CD8-positive, alpha-beta memory T cell (primary cell): ENCODE measurements at places on chromosomes 2 and 18.

DNA sequence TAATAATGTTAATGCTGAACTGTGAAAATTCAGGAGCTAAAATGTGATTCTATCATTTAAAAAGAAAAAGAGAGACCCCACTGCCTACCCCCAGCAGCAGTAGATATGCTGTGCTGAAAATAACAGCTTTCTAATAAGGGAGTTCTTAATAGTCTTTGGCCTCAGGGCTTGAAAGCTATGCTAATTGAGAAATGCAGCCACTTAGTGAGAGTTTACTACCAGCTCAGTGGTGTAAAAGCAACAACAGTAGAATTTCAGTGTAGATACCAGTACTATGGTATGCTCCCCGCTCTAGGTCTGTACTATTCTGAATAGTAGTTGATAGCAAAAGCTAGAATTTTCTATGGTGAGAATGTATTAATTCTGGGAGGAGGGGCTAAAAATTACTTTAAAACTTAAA is 303.1 kb upstream of the VWC2L start:
- no peak for DNase-seq

DNA sequence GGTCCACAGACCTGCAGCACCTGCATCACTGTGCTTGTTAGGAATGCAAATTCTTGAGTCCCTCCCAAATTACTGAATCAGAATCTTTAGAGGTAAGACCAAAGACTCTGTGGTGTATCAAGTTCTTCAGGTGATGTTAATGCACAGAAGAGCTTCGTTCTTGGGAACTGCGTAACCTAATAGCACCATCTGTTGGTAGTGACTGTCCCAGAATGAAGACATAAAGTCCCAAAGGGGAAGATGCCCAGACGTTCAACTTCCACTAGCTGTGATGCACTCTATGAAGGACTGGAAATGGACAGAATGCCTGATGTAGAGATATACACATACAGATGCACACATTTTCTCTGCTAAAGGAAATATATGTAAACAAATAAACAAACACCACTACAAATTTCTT is 576.0 kb downstream of the LRP1B start:
- DNase-seq = no peak

- no peak for DNase-seq
These were observed 265.9 kb downstream of the TFCP2L1 start for GRCh38 chr2:121019071-121019470.

GRCh38 chr18:34131006-34131405 is 93.7 kb downstream of the NOL4 start:
- DNase-seq = no peak

DNA sequence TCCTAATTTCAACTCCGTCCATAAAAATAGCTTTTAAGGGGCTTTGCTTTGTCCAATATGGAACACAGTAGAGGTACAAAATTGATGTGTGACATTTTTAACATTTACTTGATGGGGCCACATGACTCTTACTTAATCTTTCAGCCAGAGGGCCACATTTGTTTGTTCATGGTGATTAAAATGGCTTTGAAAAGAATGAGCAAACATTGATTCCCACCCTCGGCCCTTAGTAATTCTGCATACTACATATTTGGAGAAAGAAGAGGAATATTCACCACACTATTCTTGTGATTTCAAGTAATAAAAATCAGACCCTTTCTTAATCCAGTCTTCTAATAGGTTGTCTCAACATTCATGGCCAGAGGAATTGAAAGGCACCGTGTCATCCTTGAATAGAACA is 17.5 kb downstream of the ARPC2 start:
- DNase-seq = no peak

- DNase-seq = no peak
These were observed 109.2 kb upstream of the GPC1 start for GRCh38 chr2:240326246-240326645.

GRCh38 chr2:31384351-31384750 is 30.2 kb downstream of the XDH start:
- no peak for DNase-seq

DNA sequence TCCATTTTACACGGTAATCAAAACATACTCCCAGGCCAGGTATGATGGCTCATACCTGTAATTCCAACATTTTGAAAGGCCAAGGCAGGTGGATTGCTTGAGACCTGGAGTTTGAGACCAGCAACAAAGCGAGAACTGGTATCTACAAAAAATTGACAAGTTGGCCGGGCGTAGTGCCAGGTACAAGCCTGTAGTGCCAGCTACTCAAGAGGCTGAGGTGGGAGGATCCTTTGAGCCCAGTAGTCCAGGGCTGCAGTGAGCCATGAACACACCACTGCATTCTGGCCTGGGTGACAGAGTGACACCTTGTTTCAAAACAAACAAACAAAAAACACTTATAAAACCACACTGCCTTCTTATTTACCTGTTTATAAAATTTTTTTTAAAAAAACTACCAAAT is 80.8 kb downstream of the GAREM1 start:
- DNase-seq = no peak

GRCh38 chr2:183259921-183260320 is 135.7 kb downstream of the NUP35 start:
- no peak for DNase-seq

DNA sequence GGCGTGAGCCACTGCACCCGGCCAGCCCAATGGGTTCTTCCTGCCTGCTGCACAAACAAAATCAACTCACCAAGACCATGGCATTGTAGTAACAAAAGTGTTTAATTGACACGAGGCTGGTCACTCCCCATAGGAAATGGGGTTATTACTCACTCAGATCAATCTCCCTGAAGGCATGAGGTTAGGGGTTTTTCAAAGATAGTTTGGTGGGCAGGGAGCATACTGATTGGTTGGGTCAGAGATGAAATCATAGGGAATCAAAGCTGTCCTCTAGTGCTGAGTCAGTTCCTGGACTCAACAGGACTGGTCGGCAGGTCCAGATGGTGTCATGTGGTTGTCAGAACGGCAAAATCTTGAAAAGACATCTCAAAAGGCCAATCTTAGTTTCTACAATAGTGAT is 122.1 kb downstream of the TMEM17 start:
- DNase-seq = no peak

GRCh38 chr2:105886687-105887086 is 142.0 kb downstream of the NCK2 start:
- DNase-seq = no peak

DNA sequence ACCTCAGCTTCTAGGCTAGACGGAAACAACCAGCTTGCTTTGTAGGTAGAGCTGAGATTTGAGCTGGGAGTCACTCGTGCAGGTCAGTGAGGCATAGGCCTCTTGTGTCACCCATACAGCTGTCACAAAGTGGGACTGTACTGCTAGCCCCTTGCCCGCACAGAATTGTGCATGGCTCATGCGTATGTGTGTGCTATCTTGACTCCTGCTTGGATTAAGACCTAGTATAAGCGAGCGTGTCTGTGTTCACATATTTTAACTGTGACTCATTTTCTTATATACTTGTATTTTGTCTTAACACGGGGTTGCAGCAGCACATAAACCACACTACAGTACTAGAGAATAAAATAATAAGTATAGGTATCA is 20.1 kb downstream of the CEP68 start:
- no peak for DNase-seq

DNA sequence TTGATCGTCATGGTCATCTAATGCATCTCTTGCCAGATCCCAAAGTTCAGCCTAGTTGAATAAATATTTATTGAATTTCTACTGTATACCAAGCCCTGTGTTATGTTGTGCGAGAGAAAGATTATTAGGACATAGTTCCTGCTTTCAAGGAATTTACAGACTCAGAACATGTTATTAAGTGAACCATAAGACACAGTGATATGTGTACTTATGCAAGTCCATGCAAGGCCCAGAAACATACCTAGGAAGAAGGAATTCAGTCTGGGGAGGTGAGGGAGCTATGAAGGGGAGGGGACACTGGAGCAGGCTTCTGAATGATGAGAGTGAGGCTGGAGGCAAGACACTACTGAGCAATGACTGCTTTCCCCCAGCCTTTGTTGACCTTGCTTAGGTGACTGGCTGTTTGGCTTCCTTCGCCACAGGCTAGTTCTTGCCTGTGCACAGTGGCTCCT is 81.4 kb downstream of the ACAA2 start:
- no peak for DNase-seq

DNA sequence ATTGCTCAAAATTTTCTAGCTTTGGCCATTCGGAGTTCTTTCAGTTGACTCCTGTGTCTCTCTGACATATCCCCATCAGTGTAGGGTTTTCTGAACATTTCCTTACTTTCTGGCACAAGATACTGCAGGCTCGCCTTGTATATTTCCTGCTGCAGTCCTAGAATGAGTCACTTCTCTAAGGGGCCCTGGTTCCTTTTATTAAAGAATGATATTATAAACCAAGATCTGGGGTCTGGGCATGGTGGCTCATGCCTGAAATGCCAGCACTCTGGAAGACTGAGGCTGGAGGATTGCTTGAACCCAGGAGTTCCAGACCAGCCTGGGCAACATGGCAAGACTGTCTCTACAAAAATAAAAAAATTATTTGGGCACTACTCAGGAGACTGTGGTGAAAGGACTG is 3.0 kb upstream of the RPL37A start:
- no peak for DNase-seq

- DNase-seq = no peak
These were observed 807.9 kb downstream of the EPHA4 start for GRCh38 chr2:220764171-220764570.

- DNase-seq = no peak
These were observed 226.9 kb upstream of the DTNA start for GRCh38 chr18:34483198-34483597.

- DNase-seq = no peak
These were observed 5.7 kb downstream of the EFEMP1 start for GRCh38 chr2:55917713-55918390.
